HepG2 (cell line): ENCODE measurements at places on chromosomes 16 and 17. TPM values are rescaled to one million over a fixed set of nuclear protein-coding genes. Genes with fewer than 3 reads are reported as not detected.

- no peaks in the 10 kb centered on the region for H3K27me3 ChIP-seq
- no peak overlapping the region for H3K27ac ChIP-seq
- no peak overlapping the region for H3K4me3 ChIP-seq
- DNase-seq, result no peak
- H3K4me1 ChIP-seq, result peaks cover 15% of the 10 kb centered on the region
- H3K36me3 ChIP-seq, result peaks cover 10% of the 10 kb centered on the region
Measured at GRCh38 chr16:70520612-70521297, 2.6 kb downstream of the COG4 start.

- no peak overlapping the region for H3K4me3 ChIP-seq
- no peaks in the 10 kb centered on the region for H3K36me3 ChIP-seq
- no peak overlapping the region for H3K27ac ChIP-seq
- H3K4me1 ChIP-seq, result peaks cover 5% of the 10 kb centered on the region; the same call in 1 of the 2 replicates
Measured at GRCh38 chr16:52372313-52372712, 174.6 kb downstream of the TOX3 start.

GRCh38 chr17:79819534-79820276 is 19.5 kb downstream of the CBX4 start:
- H3K4me3 ChIP-seq, result no peak overlapping the region
- H3K4me1 ChIP-seq, result peaks cover 70% of the 10 kb centered on the region
- H3K27me3 ChIP-seq, result peaks cover 33% of the 10 kb centered on the region
- H3K27ac ChIP-seq, result no peak overlapping the region
- H3K36me3 ChIP-seq, result no peaks in the 10 kb centered on the region

DNA sequence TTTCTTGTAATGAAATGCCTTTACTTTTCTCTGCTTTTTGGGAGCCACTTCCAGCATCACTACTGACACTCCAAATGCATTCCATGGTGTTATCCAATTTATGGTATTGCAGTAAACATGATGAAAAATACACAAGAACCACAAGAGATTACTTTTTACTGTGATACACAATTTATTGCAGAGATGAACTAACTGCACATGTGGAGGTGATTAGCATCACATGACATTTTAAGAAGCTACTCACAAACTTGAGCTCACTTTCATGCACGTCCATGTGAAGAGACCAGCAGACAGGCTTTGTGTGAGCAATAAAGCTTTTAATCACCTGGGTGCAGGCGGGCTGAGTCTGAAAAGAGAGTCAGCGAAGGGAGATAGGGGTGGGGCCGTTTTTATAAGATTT is 780.5 kb upstream of the GOT2 start:
- no peak for DNase-seq
- H3K4me3 ChIP-seq, result no peak overlapping the region
- H3K36me3 ChIP-seq, result no peaks in the 10 kb centered on the region
- H3K27me3 ChIP-seq, result no peaks in the 10 kb centered on the region
- H3K27ac ChIP-seq, result no peak overlapping the region

Gene SPATA22
- total RNA-seq, result not detected in 2 replicates

DNA sequence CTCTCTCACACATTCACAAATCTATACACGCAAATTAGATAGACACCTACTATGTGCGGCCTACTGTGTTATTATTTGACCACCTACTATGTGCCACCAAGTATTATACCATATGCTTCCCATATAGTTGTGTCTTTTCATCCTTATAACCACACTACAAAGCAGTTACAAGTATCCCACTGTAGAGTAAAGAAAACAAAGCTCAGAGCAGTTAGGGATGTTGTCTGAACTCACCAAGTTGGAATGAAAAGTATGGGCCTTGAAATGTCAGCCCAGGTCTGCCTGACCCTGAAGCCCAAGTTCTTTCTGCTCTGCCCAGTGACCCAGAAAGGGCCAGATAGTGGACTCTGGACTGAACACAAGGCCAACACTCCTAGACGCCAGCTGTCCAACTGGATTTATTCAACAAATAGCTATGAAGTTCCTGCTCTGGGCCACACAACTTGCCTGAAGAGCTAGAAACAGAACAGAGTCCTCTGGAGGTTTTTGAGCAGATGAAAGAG is 8.5 kb downstream of the KRT37 start:
- H3K4me1 ChIP-seq, result peaks cover 56% of the 10 kb centered on the region
- H3K27me3 ChIP-seq, result no peaks in the 10 kb centered on the region
- peak overlapping the region; percentile 82 for H3K27ac ChIP-seq
- DNase-seq, result peak; percentile 93

Gene TEX14
- 0.07 TPM in 1 of 2 replicates, not detected in the other for total RNA-seq

- no peaks in the 10 kb centered on the region for H3K36me3 ChIP-seq
- H3K4me3 ChIP-seq, result no peak overlapping the region
- no peak for DNase-seq
Measured at GRCh38 chr16:88200896-88201185, 181.9 kb upstream of the ZNF469 start.

GRCh38 chr17:60171753-60172079 is 21.9 kb downstream of the CA4 start:
- H3K27ac ChIP-seq, result no peak overlapping the region
- H3K4me3 ChIP-seq, result peak overlapping the region; percentile 35; the same call in 1 of the 2 replicates
- peaks cover 47% of the 10 kb centered on the region for H3K4me1 ChIP-seq
- H3K36me3 ChIP-seq, result no peaks in the 10 kb centered on the region
- DNase-seq, result peak; percentile 58

Gene TEN1
- 14.7 and 18.0 TPM in 2 replicates for total RNA-seq
